ENCODE measurements at places on chromosomes 1 and 21.
A peak's percentile ranks its signal among the peaks of the same experiment; 100 is the strongest.

DNA sequence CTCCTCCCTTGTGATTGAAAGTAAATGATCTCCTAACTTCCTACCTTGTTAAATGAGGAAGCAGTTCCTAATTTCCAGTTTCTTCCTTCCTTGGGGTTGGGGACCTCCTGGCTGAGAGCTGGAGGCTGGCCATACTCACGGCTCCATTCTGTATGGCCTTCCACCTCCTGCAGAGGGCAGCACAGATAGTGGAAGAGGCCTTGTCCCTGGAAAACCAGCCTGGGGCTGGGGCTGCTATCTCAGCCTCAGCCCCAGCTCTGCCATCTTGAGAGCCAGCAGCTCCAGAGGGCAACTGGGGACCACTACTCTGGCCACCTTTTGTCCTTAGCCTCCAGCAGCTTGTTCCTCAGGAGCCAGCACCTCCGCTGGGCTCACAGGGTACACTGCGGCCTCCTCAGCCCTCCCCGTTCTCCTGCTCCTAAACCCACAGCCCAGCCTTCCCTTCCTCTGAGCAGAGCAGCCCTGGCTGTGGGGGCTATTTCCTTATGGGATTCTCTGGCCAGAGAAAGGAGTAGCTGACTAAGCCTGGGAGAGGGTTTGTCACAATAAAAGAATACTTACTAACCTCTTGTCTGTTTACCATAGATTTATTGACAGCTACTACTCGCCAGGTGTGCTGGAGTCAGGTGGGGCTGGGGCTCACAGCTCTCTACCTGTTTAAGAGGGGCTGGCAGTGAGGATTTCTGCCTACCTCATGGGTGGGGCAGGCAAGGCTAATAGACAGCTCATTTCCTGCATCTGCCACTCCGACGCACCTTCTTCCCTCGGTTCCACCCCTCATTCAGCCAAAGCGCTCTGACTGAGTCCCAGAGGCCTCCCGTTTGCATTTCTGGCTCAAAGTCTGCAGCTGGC is 6.3 kb downstream of the TMEM234 start:
- peak; percentile 68 for DNase-seq

DNA sequence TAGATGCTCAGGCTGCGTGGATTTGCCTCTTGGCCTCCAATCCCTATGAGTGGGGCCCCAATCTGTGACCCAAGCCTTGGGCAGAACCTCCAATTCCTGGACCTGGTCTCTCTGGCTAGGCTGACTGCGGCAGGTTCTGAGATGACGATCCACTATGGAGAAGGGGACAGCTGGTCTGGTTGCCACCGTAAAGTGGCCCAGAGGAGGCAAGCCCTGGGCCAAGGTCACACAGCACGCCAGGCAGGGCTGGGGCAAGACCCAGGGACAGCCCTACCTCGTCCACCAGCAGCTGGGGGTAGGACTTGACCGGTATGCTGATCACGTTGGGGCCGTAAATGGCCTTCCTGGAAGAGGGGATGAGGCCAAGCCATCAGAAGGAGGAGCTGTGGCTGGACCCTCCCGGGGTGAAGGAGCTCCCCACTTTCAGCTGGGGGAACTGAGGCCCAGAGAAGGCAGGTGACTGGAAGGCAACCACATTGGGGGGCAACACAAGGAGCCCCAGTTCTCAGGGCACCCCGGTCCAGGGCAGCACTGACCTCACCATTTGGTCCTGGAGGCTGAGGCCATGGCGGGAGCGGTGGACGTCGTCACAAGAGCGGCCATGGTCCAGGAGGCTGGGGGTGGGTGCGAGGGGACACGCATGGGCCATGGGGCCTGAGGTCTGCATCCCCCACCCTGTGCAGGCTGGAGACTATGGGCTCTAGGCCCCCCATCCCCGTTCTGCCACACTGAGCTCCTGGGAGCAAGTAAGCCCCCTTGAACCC is 9.8 kb downstream of the ATP13A2 start:
- DNase-seq = no peak

DNA sequence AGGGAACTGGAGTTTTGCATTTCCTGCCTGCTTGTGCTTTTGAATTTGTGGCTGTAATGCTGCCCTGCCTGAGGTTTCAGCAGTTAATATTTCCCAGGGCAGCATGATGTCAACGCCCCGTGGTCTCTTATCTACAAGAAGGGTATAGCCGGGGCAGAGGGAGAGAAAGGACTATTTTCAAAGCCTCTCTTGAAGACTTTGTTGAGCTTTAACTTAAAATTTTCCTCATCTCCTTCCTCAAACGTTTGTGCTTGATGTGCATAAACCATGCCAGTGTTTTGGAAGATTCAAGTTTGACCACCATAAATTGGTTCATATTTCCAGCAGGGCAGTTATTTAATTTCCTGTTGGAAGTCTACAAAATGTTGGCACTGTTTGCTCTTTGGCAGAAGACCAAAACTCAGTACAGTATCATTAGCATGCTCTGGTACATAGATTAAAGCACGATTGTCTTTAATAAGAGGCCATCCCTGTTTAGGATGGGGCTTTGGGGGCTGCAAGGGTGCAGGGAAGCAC is 43.4 kb downstream of the ROR1 start:
- no peak for DNase-seq

GRCh38 chr1:226838456-226838855 is 32.0 kb upstream of the PSEN2 start:
- DNase-seq = no peak

- DNase-seq = peak; percentile 27
These were observed 141.3 kb downstream of the SPATA46 start for GRCh38 chr1:162235241-162235800.

DNA sequence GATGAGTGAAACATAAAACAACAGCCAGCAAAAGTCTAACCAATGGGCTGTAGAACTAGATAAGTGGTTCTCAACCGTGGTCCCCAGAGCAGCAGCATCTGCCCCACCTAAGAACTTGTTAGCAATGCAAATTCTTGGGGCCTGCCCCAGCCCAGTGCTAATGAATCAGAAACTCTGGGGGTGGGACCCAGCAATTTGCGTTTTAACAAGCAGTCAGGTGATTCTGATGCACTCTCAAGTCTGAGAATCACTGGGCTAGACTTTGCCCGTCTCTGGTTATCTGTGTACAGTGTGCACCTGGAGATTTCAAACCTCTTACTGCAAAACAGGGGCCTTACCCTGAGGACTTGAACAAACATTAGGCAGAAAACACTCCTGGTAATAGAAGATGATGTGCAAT is 66.5 kb downstream of the PLXNA2 start:
- no peak for DNase-seq

DNA sequence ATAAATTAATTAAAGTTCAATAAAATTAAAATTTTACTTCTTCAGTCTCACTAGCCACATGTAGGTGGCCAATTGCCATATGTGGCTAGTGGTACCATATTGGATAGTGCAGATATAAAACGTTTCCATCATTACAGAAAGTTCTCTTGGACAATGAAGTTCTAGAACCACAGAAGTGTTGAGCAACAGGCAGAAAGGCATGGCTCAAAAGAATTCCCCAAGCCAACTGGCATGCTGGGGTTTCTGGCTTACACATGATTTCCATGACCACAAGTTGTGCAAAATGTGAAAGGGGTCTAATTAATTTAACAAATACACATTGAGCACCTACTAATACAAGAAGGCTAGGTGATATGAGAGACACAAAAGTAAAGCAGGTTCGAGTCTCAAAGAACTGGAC is 72.2 kb upstream of the CDC42BPA start:
- DNase-seq = peak; percentile 4

GRCh38 chr1:204366759-204367158 is 7.0 kb upstream of the PLEKHA6 start:
- peak; percentile 33 for DNase-seq

DNA sequence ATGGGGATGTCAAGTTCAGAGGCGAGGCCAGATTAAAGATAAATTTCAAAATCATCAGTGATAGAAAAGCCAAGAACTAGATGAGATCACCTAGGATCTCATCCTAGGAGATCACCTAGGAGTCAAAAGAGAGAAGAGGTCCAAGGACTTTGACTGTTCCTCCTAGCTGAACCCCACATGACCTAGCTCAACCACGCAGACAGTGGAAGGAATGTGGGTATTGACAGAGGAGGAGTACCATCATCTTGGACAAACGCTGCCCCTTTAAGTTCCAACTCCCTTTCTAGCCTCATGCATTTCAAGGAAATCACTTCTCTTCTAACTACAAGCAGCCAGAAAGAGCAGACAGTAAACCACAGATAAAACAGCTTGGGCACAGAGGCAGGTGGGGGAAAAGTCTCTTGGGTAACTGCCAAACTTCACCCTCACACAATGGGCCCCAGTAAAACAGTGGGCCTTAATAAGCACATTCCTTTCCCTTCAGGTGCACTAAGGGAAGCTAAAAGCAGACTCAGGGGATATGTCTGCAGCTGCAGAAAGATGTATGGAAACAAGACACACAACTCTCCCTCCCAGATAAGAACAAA is 12.5 kb upstream of the FAM76A start:
- DNase-seq = no peak

DNA sequence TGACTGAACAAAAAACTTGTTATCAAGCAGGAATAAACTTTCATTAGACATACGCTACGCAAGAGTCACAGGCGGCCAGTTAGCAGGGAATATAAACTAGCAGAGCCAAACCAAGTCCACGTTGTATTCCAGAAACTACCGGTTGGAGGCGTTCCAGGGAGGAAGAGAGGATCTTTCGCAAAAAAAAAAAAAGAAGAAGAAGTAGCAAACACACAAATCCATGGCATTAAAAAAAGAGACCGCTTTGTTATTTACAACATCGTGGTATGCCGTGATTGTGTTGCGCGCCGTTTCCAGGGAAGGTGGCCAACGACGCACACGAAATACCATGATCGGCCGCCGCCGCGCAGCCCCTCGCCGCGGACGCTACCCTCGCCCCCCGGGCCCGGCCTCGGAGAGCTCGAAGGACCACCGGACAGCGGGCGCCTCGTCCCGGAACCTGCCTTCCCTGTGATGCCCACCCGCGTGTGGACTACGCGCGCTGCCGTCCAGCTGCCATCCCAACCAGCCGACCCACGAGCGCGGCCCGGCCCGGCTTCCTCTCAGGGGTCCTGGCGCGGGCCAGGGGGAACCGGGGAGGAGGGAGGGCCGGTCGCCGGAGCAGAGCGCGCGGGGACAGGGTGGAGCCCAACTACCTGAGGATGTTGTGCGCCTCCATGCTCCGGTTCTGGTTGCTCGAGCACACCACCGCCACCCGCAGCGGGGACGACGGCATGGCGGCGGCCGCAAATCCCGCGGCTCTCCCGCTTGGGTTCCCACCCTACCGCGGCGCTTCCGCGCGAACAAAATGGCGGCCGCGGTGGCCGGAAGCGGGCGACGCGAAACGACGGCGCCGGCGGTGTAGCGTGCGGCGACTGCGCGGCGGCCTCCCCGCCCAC is 581 bp downstream of the SSU72 start:
- DNase-seq = peak; percentile 78

DNA sequence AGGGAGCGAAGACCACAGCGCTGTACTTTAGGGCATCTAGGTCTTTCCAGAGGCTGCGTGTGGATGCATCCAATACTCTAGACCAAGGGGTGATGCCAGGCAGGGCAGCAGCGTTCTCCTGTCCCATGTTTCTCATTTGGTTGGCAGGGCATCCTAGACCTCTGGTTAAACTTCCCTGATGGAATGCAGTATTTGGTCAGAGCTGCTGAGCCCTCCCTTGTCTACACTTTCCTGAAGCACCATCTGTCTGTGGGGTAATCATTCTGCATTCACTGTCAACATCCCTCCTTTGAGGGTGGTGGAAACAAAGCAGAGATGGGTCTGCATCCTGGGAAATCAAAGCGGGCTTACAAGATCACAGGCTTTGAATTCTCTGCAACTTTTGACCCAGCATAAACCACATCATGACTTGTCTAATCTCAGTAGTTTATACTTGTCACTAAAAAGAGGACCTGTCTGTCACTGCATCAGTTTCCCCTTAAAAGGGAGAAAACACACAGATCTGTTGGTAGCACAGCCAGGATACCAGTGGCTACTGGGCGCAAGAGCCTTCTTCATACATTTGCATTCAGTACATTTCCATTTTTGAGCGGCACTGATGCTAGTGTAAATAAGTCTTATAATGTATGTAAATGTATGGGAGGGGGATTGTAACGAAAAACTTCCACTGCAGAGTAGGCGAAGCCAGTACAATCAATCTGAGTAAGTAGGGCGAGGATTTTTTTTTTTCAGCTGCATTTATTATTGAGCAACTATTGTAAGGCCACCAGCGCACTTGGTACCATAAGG is 106.3 kb downstream of the GALNT2 start:
- no peak for DNase-seq

- no peak for DNase-seq
These were observed 148.2 kb upstream of the COL6A1 start for GRCh38 chr21:45833414-45833813.

- DNase-seq = no peak
These were observed 12.6 kb upstream of the LAPTM5 start for GRCh38 chr1:30770150-30770549.

DNA sequence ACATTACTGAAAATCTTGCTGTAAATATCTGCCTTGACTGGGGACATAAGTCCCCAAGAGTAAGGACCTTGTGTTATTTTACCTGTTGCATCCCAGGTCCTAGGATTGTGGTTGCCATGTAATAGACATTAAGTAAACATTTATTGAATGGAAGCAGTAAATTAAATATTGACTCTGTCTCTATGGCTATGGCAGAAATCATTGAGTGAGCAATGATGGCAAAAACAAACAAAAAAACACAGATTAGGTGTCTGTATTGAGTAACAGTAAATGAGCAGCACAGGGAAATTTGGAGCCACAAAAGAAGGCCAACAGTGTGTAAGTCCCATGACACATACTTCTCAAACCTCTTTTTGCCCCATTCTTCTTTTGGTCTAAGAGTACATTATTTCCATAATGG is 240.4 kb downstream of the NFIA start:
- DNase-seq = no peak

DNA sequence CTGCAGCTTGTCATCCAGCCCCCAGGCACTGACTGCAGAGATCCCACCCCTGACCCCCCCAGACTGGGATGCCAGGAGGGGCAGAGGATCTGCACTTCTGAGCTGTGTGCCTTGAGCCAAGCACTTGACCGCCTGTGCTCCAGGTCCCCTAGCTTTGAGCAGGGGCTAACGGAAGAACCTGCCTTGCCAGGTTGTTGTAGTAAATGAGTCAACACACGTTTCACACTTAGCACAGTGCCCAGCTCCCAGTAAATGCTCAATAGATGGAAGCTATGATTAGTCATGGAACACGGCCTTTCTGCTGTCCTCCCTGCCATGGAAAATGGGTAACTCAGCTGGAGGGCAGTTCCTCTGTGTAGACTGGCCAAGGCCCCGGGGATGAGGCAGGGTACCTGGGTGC is 24.1 kb downstream of the IFFO2 start:
- DNase-seq = no peak

- no peak for DNase-seq
These were observed 6.5 kb downstream of the SYNC start for GRCh38 chr1:32696041-32696440.

DNA sequence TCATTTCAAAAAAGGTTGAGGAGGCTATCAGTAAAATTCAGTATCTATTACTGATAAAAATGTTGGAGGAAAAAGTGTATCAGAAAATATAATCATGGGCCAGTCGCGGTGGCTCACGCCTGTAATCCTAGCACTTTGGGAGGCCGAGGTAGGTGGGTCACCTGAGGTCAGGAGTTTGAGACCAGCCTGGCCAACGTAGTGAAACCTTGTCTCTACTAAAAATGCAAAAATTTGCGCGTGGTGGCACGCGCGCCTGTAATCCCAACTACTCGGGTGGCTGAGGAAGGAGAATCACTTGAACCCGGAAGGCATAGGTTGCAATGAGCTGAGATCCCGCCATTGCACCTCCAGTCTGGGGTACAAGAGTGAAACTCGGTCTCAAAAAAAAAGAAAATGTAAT is 5.3 kb upstream of the ATP1A4 start:
- no peak for DNase-seq

GRCh38 chr1:29237852-29238619 is 1.7 kb downstream of the PTPRU start:
- DNase-seq = peak; percentile 52

All from NB4 (cell line).